Fibroblast of upper back skin (primary cell): ENCODE measurements at places on chromosomes 1 and 21.

- DNase-seq = no peak
Observed at GRCh38 chr1:169070547-169070946, 35.9 kb upstream of the ATP1B1 start.

DNA sequence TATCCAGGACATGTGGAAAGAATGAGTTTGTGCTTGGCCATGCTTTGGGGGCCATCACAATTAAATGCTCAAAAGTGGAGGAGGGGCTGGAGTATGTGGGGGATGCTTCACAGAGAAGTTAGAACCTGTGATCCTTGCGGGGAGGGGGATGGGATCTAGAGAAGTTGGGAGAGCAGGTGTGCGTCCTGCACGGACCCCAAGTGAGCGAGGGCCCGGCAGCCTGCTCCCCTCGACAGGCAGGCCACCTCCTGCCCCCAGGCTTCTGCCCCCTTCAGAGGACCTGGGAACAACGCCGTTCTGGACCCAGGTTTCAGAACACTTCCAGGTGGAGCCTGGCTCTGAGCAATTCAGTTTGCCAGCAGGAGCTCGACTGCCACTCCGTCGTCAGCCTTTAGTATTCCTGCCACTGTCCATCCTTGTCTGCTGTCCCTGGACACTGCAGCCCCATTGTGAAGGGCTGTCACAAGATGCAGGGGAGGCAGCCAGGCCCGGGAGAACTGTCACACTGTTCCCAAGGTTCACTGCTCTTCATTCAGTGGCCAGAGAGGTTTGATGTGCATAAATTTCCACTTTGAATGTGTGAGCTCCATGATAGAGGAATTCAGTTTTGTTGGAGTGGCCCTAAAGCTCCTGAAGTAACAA is 112.2 kb downstream of the DHRS3 start:
- no peak for DNase-seq

DNA sequence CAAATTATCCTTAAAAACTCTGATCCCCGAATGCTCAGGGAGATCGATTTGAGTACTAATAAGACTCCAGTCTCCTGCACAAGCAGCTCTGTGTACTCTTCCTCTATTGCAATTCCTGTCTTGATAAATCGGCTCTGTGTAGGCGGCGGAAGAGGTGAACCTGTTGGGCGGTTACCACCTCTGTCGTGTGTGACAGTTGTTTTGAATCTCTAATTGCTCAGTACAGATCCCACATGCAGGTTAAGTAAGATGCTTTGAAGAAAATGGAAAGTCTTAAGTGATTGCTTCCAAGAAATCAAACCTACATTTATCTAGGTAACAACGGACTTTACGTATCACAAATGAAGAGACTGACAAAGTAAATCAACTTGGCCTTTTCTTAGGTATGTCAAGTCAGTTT is 35.5 kb downstream of the COA6 start:
- no peak for DNase-seq

- no peak for DNase-seq
Observed at GRCh38 chr1:33516428-33516827, 44.0 kb downstream of the ZSCAN20 start.

- peak; percentile 5 for DNase-seq
Observed at GRCh38 chr1:164064501-164064900, 494.5 kb upstream of the PBX1 start.

- DNase-seq = no peak
Observed at GRCh38 chr1:29249951-29250581, 13.7 kb downstream of the PTPRU start.

- no peak for DNase-seq
Observed at GRCh38 chr1:9086045-9086444, 16.6 kb upstream of the SLC2A5 start.

- no peak for DNase-seq
Observed at GRCh38 chr1:56897150-56898004, 42.8 kb downstream of the C8A start.

GRCh38 chr1:27087371-27088220 is 67.3 kb downstream of the SLC9A1 start:
- no peak for DNase-seq

GRCh38 chr1:200642481-200642880 is 21.9 kb upstream of the KIF14 start:
- DNase-seq = no peak

- DNase-seq = no peak
Observed at GRCh38 chr1:221415651-221416050, 326.2 kb downstream of the DUSP10 start.

- no peak for DNase-seq
Observed at GRCh38 chr1:47914218-47914938, 82.8 kb downstream of the TRABD2B start.

GRCh38 chr21:16587681-16588375 is 858.0 kb downstream of the USP25 start:
- peak; percentile 70 for DNase-seq

- no peak for DNase-seq
Observed at GRCh38 chr1:202919615-202920014, 7.4 kb downstream of the KLHL12 start.

GRCh38 chr1:41919764-41920397 is 1.2 kb upstream of the HIVEP3 start:
- peak; percentile 41 for DNase-seq
